ELF-1 (cell line): ENCODE measurements at places on chromosomes 5 and 9.

- no peak for DNase-seq
Measured at GRCh38 chr5:58457050-58457449, 2.8 kb downstream of the PLK2 start.

GRCh38 chr5:118405650-118406061 lies 582.7 kb downstream of the DTWD2 start:
- peak; percentile 56 for DNase-seq

GRCh38 chr5:128109138-128109537 lies 25.6 kb downstream of the SLC12A2 start:
- no peak for DNase-seq

DNA sequence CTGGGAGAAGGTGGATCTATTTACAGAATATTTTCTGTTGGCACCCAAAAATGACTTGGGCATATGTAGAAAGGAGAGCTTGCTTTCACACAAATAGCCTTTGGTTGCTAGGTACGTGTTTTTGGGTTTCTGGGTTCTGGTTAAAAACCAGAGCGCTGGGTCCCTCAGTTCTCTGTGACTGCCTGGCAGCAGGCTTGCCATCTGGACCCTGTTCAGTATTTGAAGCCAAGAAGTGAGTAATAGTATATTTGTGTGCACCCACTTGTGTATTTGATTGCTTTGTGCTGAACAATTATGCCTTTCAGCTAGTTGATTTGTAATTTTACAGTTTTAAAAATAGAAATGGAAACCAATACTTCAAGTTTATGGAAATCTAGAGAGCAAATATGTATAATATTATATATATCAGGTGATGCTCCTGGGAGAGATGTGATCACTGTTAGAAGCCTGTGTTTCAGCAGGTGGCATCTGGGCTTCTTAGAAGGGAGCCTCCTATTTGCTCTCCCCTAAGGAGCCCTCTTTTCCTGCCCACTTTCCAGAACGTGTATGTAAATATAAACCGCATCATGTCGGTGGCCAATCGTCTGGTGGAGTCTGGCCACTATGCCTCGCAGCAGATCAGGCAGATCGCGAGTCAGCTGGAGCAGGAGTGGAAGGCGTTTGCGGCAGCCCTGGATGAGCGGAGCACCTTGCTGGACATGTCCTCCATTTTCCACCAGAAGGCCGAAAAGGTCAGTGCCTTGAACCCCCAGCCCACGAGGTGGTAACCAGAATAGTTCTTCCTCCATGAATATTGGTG lies 153.6 kb downstream of the TRIO start:
- no peak for DNase-seq

- DNase-seq, result no peak
Measured at GRCh38 chr5:74762599-74762998, 4.3 kb downstream of the GFM2 start.

- no peak for DNase-seq
Measured at GRCh38 chr9:124296094-124296493, 38.3 kb downstream of the NEK6 start.

- peak; percentile 15 for DNase-seq
Measured at GRCh38 chr9:113261917-113262671, 13.3 kb downstream of the CDC26 start.

GRCh38 chr5:131609774-131610173 lies 25.3 kb downstream of the RAPGEF6 start:
- no peak for DNase-seq

DNA sequence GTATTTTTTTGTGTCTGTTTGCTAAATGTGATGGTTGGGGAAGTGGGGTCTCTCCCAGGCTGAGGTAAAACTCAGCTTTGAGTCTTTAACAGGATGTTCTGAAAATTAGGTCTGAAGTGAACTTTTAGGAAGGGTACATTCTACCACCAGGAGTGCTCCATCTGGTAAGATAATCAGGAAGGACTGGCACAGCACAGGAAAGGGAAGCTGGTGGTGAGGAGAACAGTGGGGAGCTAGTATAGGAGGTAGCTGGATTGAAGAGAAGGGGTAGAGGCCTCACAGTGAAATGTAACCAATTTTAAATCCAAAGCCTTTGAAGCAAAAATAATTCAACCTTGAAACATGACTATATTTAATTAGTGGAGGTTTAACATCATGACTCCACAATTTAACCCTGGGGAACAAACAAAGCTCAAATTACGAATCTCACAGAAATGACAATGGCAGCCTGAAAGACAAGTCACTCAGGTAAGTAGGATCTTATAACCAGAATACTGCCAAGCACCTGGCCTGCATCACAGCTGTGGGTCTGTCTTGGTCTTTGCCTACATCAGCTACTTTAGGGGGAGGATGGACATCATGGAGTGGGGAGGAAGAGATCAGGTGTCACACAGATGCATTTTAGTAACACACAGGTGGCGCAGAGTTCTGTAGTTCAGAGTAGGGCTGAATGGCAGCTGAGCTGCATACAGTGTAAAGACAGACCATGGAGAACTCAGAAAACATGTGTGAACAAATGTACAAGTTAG lies 445.3 kb downstream of the DMRT2 start:
- DNase-seq, result no peak

DNA sequence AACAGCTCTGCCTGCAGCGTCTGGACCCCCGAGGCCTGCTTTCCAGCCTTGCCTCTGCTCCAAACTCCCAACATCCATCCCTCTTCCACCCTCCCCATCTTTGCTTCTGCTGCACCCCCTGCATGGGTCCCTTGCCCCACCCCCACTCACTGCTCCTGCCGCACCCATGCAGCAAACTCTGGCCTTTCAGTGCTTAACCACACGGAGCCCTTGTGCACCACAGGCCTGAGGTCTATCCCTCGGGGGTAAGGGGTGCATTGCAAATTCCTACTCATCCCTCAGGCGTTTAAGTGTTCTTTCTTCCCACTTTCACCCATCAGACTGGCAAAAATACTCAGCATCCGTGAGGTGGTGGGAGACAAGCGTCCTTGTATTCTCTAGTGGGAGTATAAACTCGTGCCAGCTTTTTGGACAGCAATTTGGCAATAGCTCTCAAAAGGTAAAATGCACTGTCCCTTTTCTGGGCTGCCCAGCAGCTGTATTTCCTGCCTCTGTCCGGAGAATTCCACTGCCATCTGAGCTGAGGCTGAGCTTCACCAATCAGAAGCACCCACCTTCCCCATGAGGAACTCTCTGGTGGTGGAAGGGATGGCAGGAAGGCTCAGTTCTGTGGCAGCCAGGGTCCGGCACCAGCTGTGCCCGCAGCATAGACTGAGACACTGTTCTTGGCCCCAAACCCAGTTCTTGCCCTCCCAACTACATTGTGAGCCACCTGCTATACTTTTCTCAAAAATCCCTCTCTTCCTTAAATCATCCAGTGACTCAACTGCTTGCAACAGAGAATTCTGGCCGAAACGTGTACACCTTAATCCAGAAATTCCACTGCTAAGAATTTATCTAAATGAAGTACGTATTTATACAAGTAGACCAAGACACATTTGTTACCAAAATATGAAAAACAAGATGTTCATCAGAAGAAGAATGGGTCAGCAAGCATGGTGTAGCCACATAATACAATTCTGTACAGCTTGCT lies 15.0 kb downstream of the PSMB7 start:
- DNase-seq, result no peak

DNA sequence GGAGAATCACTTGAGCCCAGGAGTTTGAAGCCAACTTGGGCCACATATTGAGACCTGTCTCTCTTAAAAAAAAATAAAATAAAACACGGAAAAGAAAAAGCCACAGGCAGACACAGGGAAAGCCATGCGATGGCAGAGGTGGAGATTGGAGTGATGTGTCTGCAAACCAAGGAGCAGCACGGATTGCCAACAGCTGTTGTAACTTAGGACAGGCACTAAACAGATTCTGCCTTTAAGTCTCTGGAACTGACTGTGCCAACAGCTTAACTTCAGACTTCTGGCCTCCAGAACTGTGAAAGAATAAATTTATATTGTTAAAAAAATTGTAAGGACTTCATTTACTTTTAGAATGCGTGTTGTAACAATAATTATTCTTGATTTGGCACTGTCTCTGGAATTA lies 318.5 kb upstream of the CHD1 start:
- DNase-seq, result no peak

- no peak for DNase-seq
Measured at GRCh38 chr5:43036856-43037635, 3.1 kb downstream of the ANXA2R start.

GRCh38 chr5:51377151-51378060 lies 5.8 kb upstream of the ISL1 start:
- DNase-seq, result peak; percentile 42

DNA sequence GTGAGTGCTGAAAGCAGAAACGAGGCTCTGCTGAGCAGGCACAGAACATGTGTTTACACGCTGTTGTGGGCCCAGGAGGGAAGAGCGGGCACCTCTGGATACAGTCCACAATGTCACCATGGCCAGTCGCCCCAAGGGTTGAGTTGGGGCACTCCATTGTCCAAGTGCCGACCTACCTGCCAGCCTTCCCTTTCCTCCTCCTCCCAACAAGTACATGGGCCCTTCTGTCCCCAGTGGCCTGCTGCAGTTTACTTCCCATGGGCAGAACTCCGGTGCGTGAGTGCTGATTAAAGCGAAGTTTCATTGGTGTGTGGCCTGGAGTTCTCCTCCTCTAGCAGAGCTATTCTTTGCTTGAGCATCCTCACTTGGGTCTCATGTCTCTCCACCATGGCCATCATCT lies 50.4 kb downstream of the DCP2 start:
- DNase-seq, result no peak

GRCh38 chr5:157519579-157520253 lies 55.9 kb downstream of the ADAM19 start:
- DNase-seq, result no peak

GRCh38 chr5:143355710-143356109 lies 47.8 kb downstream of the NR3C1 start:
- no peak for DNase-seq

DNA sequence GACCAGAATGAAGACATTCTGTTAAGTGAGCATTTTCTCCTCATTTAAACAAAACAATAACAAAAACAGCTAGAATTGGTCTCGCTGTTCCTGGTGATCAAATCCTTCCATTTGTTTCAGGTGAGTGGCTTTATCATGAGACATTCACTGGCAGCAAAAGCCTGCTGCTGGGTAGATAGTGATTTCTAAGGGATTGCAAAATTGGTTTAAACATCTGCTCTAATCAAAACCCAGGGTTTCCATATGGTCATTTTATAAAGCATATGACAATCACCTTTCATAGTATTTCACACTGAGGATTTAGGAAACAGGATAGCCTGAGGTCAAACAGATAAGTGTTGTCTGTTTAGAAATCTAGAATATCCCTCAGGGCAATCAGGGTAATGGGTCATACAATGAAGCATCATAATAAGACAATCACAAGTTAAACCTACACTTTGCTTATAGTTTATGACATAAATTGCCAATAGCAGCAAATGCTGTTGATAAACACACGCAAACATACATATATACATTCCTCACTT lies 769.6 kb upstream of the C9orf72 start:
- no peak for DNase-seq

DNA sequence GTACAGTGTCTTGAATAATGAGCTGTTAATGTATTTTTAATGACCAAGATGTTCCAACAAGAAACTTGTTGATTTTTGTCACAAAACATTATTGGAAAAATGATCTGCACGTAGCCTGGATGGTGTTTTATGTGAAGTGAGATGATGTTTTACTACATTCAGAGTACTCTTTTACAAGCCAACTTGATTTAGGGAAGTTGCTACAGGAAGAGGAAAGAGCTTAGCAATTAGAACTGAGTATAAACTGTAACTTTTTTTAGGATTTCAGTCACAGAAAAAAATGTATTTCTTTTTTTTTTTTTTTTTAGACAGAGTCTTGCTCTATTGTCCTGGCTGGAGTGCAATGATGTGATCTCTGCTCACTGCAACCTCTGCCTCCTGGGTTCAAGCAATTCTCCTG lies 113.6 kb upstream of the ADRA1B start:
- no peak for DNase-seq

DNA sequence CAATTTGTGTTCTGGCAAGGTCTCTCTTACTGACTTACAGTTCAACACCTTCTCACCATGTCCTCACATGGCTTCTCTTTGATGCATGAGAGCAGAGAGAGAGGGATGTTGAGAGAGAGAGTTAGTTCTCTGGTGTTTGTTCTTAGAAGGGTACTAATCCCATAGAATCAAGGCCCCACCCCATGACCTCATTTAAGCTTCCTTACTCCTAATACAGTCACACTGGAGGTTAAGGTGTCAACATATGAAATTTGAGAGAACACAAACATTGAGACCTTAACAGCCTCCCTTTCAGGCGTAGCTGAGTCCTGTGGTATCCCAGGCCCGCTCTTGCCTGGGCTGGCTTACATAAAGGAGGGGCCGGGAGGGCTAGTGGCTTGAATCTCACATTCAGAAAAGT lies 10.6 kb upstream of the SEMA6A start:
- no peak for DNase-seq

- no peak for DNase-seq
Measured at GRCh38 chr5:34042321-34042720, 692 bp downstream of the C1QTNF3 start.

- DNase-seq, result peak; percentile 66
Measured at GRCh38 chr5:42811591-42812446, at the start of gene SELENOP. Gene SELENOP (minus strand): TSS chr5:42811892. CDS start chr5:42808353, 3,539 bp downstream.

DNA sequence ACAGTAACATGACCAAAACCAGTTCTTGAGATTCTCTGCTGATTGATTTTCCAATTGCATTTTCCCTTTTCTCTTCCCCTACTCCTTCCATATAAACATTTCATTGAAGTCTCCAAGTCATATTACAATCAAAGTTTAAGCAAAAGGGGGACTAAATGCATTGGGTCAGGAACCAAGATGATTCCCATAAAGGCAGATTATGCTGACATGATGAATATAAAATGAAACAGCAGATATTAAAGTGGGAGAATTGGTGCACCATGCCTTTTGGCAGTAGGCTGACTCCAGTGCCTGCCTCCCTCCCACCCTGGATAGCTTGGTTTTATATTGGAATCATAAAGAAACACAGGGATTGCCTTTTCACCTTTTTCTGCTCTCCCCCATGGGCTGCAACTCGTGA lies 118.4 kb downstream of the ASTN2 start:
- no peak for DNase-seq

- DNase-seq, result no peak
Measured at GRCh38 chr5:60738461-60738860, 38.5 kb upstream of the DEPDC1B start.

DNA sequence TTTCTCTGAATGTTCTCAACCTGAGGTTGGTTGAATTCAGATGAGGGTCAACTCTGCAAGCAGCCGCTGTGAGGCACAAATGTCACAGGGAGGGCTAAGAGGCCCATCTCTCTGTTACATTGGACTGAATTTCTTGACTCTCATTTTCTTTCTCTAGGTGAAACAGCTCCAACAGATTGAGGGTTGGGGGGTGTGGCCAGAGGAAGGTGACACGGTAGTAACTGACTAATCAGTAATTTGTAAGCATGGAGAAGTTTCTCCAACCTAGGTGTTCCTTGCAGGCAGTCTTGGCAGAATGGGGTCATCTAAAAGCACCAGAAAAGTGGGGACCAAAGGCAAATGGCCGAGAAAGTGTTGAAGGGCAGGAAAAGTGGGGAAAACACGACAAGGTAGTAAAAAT lies 16.8 kb downstream of the CCT5 start:
- DNase-seq, result no peak
